ENCODE measurements at places on chromosomes 16 and 17.
A peak's percentile ranks its signal among the peaks of the same experiment; 100 is the strongest.

- DNase-seq: no peak
Observed at GRCh38 chr17:39485555-39485954, 24.3 kb downstream of the CDK12 start.

- DNase-seq: peak; percentile 90
Observed at GRCh38 chr17:5078106-5079028, at the start of gene ZFP3. Gene ZFP3 (plus strand): TSS chr17:5078467. CDS start chr17:5091505, 13,038 bp downstream.

GRCh38 chr17:39867084-39867879, 720 bp upstream of the ZPBP2 start:
- DNase-seq: no peak

GRCh38 chr16:61289141-61289540, 747.1 kb downstream of the CDH8 start:
- no peak for DNase-seq

GRCh38 chr17:42276609-42277341, 584 bp upstream of the STAT5B start:
- peak; percentile 47 for DNase-seq

DNA sequence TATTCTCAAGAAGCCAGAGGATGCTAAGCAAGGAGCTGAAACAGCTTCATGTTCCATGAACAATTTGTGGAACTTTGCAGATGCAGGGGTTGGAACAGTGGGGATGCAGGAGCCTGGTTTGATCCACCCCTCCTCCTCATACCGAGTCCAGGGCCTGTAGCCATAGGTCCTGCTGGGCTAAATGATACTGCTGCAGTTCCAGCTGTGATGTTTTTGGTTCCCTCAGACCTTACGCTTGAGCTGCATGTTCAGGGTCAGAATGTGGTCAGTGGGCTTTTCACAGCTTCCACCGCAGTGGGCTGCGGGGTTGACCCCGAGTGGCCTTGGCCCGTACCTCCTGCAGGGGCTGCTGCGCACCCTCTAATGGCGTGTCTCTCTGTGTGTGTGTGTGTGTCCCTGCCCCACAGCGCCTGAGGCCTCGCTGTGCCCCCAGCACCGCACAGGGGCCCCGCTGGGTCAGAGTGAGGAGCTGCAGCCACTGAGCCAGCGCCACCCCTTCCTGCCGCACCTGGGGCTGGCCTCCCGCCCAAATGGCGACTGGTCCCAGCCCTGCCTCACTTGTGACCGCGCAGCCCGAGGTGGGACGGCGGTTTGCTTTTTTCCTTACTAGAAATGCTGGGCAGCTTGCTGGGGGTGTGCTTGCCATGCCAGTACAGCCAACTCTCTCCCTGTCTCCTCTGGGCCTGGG, 48.2 kb downstream of the EPN2 start:
- no peak for DNase-seq

GRCh38 chr17:61645920-61646319, 54.9 kb upstream of the NACA2 start:
- DNase-seq: no peak

DNA sequence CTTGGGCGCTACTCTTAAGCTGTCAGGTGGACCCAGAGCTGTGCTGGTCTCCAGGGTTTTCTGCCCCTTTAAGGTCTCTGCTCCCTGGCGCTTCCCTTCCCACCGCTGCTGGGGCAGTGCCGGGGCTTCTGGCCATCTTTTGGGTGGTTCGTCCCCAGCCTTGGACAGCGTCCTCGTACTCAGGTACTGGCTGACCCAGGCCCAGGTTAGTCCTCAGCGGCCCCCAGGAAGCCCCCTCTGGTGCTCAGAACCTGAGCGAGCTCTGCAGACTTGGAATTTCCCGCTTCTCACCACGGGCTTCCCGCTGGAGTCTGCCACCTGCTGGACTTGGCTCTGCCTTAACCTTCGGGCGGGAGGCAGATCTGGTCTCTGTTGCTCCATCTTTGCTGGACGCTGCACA, 94.1 kb upstream of the ZNF750 start:
- no peak for DNase-seq

GRCh38 chr16:11698271-11698689, 30.0 kb downstream of the SNN start:
- DNase-seq: no peak

GRCh38 chr17:8785547-8786413, 13.4 kb downstream of the MFSD6L start:
- peak; percentile 46 for DNase-seq

- DNase-seq: no peak
Observed at GRCh38 chr17:78822552-78822951, 18.1 kb downstream of the USP36 start.

GRCh38 chr17:44014437-44015172, at the start of gene TMEM101:
Gene TMEM101 (minus strand): TSS chr17:44014963. CDS start chr17:44014952, 11 bp downstream.
- peak; percentile 76 for DNase-seq

DNA sequence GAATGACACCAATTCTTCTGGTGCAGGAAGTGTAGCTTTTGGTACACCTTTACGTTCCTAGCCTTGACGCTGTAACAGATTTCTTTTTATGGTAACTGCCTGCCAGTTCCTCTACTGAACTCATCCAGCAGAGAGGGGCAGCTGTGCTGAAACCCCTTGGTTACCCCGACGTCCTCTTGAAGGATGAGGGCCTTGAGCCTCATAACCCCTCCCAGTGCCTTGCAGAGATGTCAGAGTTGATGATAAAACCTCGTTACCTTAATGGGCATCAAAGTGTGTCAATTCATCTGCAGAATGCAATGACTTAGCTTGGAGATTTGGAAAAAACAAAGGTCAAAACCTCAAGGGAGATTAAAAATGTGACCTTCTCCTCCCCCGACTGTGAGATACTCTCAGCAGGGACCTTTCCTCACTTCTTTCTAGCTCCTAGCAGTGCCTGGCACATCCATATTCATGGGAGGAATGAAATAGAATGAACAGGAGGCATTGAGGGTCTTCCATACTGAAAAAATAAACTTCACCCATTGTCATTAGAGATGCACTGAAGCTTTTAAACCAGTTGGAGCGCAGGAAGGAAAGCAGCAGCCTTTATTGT, 69.2 kb downstream of the SDR42E1 start:
- no peak for DNase-seq

DNA sequence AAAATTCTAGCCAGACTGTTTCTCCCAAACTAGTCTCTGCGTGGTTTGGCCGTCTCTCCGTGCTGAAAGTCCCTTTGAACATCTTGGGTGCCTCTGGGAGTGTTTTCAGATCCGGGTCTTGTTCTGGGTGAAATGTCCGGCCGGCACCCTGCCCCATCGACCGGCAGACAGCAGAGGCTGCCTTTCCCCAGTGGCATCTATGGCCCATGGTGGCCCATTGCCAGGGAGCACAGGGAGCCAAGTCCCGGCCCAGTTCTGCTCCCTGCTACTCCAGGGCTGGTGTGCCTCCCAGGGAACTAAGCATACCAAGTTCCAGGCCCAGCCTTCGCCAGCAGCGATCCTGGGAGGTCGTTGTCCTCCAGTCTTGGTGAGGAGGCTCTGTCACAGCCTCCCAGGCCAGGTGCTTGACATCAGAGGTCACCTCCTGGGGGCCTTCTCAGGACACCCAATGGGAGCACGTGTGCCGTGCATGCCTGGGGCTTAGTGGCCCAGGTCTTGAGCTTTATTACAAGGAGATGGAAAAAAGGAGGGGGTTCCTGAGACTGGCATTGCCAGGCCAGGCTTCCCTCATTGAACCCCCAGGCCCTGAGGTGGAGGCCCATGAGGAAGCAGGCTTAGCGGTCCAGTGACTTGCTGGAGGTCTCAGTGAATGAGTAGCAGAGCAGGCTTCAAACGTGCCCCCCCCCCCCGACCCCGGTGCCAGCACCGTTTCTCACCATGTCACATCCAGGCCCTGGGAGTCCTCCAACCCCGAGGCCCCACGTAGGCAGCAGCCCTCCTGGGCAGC, 54.0 kb downstream of the PGS1 start:
- DNase-seq: peak; percentile 62

- DNase-seq: no peak
Observed at GRCh38 chr17:78736526-78737079, 45.5 kb downstream of the CYTH1 start.

DNA sequence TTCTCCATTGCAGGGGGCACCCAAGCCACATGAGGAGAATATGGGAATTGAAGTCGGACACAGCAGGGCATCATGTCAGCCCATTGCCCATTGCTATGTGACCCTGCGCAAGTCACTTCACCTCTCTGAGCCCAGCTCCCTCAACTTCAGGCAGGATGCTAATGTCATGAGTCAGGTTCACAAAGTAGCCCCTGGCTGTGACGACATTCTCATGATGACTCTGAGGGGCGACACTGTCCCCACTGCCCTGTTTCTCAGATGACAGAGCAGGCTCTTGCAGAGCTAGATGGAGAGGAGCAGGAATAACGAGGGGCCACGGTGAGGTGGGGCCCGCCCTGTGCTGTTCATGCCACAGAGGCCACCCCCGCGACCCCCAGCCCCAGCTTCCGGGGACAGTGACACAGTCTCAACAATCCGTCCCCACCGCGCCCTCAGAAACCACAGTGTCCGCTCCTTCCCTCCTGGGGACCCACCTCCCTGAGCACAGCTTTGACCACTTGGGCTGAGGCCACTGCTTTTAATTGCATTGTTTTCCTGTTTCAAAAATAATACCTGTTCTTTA, 13.2 kb upstream of the ZNF469 start:
- DNase-seq: no peak

DNA sequence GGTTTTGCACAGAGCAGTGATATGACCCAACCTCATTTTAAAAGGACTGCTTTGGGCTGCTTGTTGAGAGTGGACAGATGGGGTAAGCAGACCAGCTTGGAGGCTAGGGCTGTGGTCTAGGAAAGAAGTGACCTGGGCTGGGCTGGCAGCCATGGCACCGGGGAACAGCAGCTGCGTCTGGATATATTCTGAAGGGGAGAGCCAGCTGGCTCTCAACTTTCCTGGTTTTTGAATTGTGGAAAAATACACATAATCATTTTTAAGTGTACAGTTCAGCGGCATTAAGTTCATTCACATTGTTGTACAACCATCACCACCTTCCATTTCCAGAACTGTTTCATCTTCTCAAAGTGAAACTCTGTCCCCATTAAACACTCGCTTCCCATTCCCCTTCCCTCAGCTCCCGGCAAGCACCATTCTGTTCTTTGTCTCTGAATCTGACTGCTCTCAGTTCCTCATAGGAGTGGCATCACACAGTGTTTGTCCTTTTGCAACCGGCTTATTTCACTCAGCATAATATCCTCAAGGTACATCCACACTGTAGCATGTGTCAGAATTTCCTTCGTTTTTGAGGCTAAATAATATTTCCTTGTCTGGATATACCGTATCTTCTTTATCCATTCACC, 113.2 kb downstream of the SPECC1 start:
- peak; percentile 60 for DNase-seq

Measured in nucleus accumbens (tissue), 56 donors.